ENCODE measurements at places on chromosomes 16 and 17.
A peak's percentile ranks its signal among the peaks of the same experiment; 100 is the strongest.

- H3K4me1 ChIP-seq = no peaks in the 10 kb centered on the region
- H3K27me3 ChIP-seq = no peaks in the 10 kb centered on the region
- H3K4me3 ChIP-seq = no peak overlapping the region
- DNase-seq = no peak
- no peak overlapping the region for H3K27ac ChIP-seq
Observed at GRCh38 chr16:1305823-1306222, 3.6 kb upstream of the UBE2I start.

- H3K36me3 ChIP-seq = peaks cover 87% of the 10 kb centered on the region
- H3K4me1 ChIP-seq = peaks cover 26% of the 10 kb centered on the region
- no peak for DNase-seq
- no peaks in the 10 kb centered on the region for H3K27me3 ChIP-seq
- no peak overlapping the region for H3K4me3 ChIP-seq
- H3K27ac ChIP-seq = no peak overlapping the region
Observed at GRCh38 chr16:68296693-68297092, 14.1 kb downstream of the SLC7A6OS start.

- H3K36me3 ChIP-seq = peaks cover 1% of the 10 kb centered on the region
- no peak overlapping the region for H3K27ac ChIP-seq
- peak; percentile 19 for DNase-seq
- H3K4me3 ChIP-seq = no peak overlapping the region
- H3K27me3 ChIP-seq = no peaks in the 10 kb centered on the region
Observed at GRCh38 chr17:80786887-80787286, 204.8 kb upstream of the CHMP6 start.

- DNase-seq = no peak
- H3K27me3 ChIP-seq = no peaks in the 10 kb centered on the region
- H3K4me3 ChIP-seq = no peak overlapping the region
- no peaks in the 10 kb centered on the region for H3K4me1 ChIP-seq
Observed at GRCh38 chr16:4407543-4408322, 8.7 kb downstream of the CORO7 start.

GRCh38 chr16:539901-540530 is 12.5 kb downstream of the CAPN15 start:
- DNase-seq = no peak
- no peaks in the 10 kb centered on the region for H3K4me1 ChIP-seq
- no peaks in the 10 kb centered on the region for H3K27me3 ChIP-seq
- H3K4me3 ChIP-seq = no peak overlapping the region

DNA sequence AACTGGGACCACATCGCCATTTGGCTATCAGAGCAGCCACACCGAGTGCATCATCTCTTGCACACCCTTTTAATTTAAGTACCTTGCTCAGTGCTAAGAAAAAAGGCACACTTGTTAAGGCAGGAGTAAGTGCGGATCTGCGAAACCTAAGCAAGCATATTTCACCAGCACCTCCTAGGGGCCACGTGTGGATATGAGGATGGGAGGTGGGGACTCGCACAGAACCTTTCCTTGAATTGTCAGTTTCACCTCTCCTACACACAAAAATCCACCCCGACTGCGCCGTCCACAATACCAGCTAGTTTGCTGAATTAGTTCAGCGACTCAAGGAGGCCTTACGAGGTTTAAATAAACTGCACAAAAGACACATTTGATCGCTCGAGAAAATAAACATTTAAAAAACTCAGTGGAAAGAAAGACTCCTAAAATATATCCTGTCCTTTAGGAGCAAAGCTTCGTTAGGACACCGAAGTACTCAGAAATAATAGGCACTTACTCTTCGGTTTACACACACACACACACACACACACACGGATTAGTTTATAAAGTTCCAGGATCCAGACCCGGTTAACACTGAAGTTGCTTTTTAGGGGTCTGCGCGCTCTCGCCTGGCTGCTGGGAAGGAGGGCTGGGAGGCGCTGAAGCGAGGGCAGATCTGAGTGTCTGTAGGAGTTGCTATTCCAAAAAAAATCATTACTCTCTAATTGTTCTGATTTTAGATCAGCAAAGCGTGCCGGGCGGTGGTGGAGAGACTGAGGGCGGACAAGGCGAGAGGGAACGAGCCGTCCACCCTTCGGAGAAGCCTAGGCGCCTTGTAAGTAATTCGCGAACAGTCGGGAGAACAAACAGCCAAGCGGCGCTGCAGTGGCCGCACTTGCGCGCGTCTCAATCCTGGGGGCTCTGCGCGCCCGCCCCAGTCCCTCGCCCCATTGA is 1.0 kb upstream of the KCNJ2 start:
- H3K4me1 ChIP-seq = no peaks in the 10 kb centered on the region
- H3K27ac ChIP-seq = no peak overlapping the region
- H3K36me3 ChIP-seq = no peaks in the 10 kb centered on the region

- H3K36me3 ChIP-seq = peaks cover 89% of the 10 kb centered on the region
- no peak overlapping the region for H3K27ac ChIP-seq
- no peak for DNase-seq
- no peaks in the 10 kb centered on the region for H3K4me1 ChIP-seq
- no peaks in the 10 kb centered on the region for H3K27me3 ChIP-seq
Observed at GRCh38 chr16:1665829-1666228, 12.2 kb upstream of the JPT2 start.

GRCh38 chr16:19822533-19822932 is 62.1 kb downstream of the GPRC5B start:
- H3K4me3 ChIP-seq = no peak overlapping the region
- H3K27me3 ChIP-seq = no peaks in the 10 kb centered on the region
- H3K36me3 ChIP-seq = no peaks in the 10 kb centered on the region
- DNase-seq = no peak

GRCh38 chr17:39979893-39980350 is 685 bp upstream of the PSMD3 start:
- no peak overlapping the region for H3K27ac ChIP-seq
- peak; percentile 78 for DNase-seq
- peaks cover 2% of the 10 kb centered on the region for H3K4me1 ChIP-seq
- no peaks in the 10 kb centered on the region for H3K27me3 ChIP-seq

GRCh38 chr17:49766918-49767530 is 3.1 kb upstream of the FAM117A start:
- H3K4me3 ChIP-seq = no peak overlapping the region
- H3K27me3 ChIP-seq = peaks cover 22% of the 10 kb centered on the region
- H3K27ac ChIP-seq = no peak overlapping the region
- H3K36me3 ChIP-seq = no peaks in the 10 kb centered on the region

DNA sequence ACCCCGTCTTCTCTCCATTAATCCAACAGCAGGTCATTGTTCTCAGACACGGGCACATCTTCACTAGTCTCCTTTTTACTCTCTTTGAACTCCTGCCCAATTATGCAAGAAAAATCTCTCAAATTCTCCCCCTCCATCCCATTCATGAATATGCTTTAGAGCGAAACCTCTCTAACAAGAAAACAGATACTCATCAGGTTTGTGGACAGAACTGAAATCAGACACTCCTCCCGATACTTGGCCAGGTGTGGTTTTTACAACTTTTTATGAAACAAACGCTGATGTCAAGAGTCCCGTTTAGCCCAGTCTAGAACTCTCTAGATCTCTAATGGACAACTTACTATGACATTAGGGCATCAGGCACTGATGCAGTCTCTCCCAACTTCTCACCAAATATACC is 40.9 kb downstream of the PIK3R5 start:
- no peaks in the 10 kb centered on the region for H3K4me1 ChIP-seq
- no peak for DNase-seq
- no peak overlapping the region for H3K27ac ChIP-seq
- no peaks in the 10 kb centered on the region for H3K27me3 ChIP-seq
